ENCODE measurements at places on chromosomes 11 and 22.

DNA sequence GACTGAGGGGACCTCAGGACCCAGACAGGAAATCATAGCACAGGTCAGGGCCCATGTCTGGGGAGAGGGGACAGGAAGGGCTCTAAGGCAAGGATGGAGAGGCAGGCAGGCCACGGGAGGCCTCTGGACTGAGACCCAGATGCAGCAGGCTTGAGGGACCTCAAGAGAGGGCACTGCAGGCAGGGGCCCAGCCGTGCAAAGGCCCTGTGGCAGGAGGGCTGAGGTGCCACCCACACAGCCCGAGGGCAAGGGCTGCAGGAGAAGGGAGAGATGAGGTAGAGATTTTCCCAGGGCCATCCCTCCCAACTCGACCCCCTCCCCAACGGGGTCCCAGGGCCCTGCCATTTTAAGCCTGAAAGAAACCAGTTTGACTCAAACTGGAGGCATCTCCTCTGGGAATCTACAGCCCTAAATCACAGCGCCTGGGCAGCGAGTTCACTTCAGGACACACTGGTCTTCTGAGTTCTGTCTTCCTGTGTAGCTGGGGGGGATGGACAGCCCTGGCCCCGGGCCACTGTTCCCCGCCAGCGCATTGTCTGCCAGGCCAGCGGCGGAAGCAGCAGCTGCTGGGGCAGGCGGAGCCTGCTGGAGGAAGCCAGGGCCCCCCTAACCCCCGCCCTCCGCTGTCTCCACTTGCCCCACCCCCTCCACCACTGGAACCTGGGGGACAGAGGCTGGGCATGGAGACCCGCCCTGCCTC, 20.3 kb upstream of the WNT7B start:
- peak; percentile 21 for DNase-seq

GRCh38 chr22:17865183-17866055, 91.2 kb upstream of the BID start:
- DNase-seq = no peak

- DNase-seq = no peak
These were observed 97.5 kb downstream of the TSPAN18 start for GRCh38 chr11:44824300-44824704.

DNA sequence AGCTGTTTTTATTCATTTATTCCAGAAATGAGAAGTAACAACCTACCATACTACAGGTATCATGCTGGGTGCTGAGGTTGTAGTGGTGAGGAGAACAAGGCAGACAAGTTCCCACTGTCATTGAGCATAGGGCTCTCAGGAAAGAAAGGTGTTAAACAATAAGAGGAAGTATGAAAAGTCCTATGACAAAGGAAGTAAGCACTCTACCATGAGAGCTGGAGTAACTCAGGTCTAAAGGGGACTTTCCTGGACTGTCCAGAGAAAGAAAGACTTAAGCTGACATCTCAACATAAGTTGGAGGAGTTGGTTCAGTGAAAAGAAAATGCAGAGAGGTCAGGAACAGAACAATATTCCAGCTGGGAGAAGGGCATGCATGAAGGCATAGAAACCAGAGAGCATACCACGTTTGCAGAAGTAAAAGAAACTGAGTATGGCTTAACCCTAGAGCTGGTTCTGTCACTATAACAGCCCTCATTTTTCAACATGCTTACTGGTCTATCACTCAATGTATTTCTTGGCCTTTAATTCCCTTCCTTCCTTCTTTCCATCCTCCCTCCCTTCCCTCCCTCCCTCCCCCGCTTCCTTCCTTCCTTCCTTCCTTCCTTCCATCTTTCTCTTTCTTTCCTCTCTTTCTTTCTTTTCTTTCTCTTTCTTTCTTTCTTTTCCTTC, 137.8 kb upstream of the BDNF start:
- DNase-seq = no peak

GRCh38 chr22:23815541-23816155, 23.2 kb downstream of the DERL3 start:
- DNase-seq = no peak

GRCh38 chr11:125685228-125685627, 4.6 kb upstream of the ACRV1 start:
- DNase-seq = no peak

DNA sequence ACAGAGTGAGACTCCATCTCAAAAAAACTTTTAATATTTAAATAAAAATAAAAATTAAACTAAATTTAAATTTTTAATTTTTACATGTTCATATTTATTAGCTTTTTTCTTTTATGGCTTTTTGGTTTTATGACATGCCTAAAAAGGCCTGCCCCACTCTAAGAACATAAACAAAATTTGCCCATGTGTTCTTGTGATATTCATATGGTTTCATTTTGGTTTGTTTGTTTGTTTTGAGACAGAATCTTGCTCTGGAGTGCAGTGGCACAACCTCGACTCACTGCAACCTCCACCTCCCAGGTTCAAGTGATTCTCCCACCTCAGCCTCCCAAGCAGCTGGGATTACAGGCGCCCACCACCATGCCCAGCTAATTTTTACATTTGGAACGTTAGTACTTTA, 27.7 kb downstream of the SUSD2 start:
- no peak for DNase-seq

GRCh38 chr11:58628446-58628845, 6.0 kb downstream of the CNTF start:
- DNase-seq = no peak

- DNase-seq = no peak
These were observed 97.7 kb upstream of the PARVA start for GRCh38 chr11:12279672-12280108.

- DNase-seq = no peak
These were observed 7.5 kb upstream of the SYT8 start for GRCh38 chr11:1827095-1827813.

- no peak for DNase-seq
These were observed 133.6 kb upstream of the C11orf58 start for GRCh38 chr11:16604794-16605388.

DNA sequence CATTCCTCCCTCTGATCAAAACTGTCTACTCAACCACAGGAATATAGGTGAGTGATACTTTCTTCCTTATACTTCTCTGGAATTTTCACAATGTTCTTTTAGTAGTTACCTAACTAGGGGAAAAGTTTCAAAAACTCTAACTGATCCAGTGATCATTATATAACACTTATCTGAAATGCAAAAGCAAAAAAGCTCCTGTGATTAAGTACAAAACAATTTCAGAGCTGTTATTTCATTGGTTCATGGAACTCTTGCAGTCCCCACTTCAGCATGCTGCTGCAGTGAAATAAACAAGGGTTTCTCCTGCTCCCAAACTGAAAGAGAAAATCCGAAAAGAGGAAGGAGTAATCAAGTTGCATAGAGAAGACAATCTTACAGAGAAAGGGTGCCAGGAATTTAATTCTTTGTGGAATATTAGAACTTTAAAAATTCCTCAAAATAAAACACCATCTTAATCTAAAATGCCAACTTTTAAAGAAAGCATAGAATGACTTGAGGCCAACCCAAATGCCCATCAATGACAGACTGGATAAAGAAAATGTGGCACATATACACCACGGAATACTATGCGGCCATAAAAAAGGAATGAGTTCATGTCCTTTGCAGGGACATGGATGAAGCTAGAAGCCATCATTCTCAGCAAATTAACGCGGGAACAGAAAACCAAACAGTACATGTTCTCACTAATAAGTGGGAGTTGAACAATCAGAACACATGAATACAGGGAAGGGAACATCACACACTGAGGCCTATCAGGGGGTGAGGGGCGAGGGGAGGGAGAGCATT, 20.3 kb downstream of the PPP2R1B start:
- DNase-seq = no peak

DNA sequence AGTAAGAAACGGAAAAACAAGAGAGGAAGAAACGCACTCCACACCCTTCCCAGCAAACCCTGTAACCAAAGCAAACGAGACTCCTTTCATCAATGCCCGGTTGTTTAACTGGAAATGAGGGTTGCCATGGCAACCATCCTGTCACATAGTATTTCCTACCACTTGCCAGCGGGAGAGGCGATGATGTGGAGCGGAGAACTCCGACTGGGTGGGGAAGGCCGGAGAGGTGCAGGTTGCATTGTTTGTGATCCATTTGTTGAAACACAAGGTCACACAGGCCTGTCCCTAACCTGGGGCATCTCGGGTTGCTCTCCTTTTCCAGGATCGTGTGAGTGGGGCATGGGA, 609.9 kb downstream of the BUD13 start:
- DNase-seq = no peak

DNA sequence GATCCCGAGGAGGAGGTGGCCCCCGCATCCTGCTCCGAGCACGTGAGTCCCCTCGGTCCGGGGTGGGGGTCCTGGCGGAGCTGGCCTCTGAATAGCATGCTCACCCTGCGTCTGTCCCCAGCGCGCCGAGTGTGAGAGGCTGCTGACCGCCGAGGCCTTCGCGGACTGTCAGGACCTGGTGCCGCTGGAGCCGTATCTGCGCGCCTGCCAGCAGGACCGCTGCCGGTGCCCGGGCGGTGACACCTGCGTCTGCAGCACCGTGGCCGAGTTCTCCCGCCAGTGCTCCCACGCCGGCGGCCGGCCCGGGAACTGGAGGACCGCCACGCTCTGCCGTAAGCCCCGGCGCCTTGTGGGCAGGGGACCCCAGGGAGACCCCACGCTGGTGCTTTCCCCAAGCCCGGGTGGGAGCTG, 3.5 kb downstream of the MUC2 start:
- no peak for DNase-seq

GRCh38 chr11:91187314-91187713, 964.5 kb upstream of the CHORDC1 start:
- no peak for DNase-seq

DNA sequence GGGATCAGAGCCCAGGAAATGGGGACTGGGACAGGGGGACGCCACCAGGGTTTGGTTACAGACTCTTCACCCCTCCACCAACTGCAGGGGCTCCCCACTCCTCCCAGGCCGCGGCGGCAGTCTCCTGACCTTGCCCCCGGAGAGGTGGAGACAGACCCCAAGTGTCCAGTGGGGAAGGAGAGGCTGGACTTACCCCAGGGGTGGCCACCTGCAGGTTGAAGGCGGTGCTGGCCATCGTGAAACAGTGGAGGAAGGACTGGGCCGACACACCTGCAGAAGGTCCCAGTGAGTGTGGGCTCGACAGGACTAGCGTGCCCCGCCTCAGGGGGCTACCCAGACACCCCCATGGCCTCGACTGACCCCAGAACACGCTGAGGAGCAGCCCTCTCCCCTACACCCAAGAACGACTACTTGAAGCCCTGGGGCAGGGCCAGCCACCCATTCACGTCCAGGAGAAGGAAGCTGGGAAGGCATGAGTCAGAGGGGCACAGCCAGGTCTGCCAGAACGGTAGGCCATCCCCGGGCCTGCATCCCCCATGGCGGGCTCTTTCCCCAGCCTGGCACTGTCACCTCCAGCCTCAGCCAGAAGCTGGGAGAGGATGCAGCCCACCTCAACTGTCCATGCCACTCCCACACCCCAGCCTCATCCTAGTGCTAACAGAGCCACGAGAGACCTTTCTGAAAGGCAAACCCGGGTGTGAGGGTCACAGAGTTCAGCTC, 2.3 kb downstream of the GATD1 start:
- DNase-seq = no peak

- no peak for DNase-seq
These were observed 3.7 kb downstream of the IL2RB start for GRCh38 chr22:37146051-37146385.

DNA sequence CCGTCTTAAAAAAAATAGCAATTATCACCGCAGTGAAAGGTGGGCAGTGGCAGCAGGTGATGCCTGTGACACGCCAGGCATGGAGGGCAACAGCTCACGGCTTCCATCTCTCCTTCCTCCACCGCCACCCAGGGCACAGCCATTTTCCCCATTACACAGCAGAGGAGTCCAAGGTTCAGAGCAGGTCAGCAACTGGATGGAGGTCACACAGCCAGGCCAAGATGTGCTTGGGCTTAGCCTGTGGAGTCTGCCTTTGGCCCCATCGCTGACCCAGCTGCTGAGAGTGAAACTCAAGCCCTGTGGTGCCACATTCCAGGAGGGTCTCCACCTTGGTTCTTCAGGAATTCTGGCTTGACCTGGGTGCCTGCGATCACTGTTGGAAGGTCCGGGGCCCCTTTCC, 411.1 kb downstream of the SHANK2 start:
- no peak for DNase-seq

DNA sequence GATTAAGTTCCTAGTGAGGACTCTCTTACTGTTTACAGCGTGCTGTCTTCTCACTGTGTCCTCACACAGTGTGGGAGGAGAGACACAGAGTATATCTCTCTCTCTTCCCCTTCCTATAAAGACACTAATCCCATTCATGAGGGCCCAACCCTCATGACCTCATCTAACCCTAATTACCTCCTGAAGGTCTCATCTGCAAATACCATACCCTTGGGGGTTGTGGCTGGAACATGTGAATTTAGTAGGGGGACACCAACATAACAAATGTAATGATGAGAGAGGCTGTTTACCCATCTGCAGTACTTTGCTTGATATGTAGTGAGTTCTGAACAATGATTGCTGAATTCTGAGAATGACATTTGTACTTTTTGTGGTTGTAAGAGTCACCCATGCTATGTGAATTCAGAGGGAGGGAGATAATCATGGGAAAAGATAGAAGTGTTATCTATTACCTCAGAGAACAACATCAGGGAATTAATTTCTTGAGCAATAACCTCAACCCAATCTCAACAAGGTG, 4.9 kb upstream of the OR52W1 start:
- no peak for DNase-seq

GRCh38 chr11:95455228-95455970, 224.4 kb upstream of the SESN3 start:
- DNase-seq = no peak

GRCh38 chr11:96227244-96227643, 115.8 kb downstream of the MAML2 start:
- no peak for DNase-seq

GRCh38 chr11:75149766-75150465, 991 bp upstream of the SLCO2B1 start:
- no peak for DNase-seq

DNA sequence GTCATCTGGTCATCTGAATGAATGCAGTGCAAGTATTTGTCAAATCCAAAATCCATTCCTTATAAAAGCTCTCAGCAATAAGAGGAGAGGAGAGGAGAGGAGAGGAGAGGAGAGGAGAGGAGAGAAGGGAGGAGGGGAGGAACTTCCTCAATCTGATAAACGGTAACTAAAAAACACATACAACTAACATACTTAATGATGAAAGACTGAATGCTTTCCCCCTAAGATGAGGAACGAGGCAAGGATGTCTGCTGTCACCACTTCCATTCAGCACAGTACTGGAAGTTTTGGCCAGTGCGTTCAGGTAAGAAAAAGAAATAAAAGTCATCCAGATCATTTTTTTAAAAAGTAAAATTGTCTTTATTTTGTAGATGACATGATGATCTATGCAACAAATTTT, 80.4 kb downstream of the CD82 start:
- DNase-seq = no peak
